ENCODE measurements at places on chromosomes 7 and 10. TPM values are rescaled to one million over a fixed set of nuclear protein-coding genes. Genes with fewer than 3 reads are reported as not detected.

GRCh38 chr7:135406918-135407317, 103.0 kb downstream of the CNOT4 start:
- DNase-seq = no peak

The INSYN2A gene
- not detected for total RNA-seq

DNA sequence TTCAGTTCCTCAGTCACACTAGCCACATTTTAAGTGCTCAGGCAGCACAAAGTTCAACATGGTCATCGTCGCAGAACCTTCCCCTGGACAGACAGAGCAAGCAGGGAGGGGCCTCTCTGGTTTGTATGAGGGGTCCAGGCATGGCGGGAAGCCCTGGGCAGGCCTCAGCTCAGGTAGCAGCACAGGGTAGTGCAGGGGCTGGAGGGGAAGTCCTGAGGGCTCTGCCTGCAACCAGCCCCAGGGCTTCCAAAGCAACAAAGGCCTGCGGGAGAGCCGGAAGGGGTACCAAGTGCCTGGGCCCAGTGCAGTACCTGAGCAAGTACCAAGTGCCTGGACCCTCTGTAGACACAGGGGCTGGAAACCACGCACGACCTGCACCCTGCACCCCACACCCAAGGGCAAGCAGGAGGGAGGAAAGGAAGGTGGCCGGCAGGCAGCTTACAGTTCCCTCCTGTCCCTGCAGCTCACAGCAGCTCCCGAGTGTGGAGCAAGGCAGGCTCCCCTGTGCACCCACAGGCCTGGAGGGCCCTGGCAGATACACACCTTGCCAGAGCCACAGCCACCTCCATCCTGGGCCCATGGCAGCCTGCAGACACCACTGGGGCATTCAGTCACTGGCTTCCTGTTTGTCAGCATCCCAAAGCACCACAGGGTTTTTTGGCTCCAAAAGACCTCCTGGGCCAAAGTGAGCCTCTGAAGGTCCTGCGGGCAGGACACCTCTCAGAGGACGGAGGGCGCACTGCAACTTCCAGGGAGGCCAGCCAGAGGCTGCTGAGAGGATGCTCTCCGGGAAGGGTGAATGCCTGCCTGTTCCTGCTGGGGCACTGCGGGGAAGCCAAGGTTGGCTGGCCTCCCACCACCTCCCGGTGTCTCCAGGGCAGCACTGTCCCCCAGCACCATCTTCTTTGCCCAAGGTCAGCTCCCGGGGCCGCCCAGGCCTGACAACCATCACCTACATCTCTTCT, 6.5 kb upstream of the RET start:
- DNase-seq = no peak

DNA sequence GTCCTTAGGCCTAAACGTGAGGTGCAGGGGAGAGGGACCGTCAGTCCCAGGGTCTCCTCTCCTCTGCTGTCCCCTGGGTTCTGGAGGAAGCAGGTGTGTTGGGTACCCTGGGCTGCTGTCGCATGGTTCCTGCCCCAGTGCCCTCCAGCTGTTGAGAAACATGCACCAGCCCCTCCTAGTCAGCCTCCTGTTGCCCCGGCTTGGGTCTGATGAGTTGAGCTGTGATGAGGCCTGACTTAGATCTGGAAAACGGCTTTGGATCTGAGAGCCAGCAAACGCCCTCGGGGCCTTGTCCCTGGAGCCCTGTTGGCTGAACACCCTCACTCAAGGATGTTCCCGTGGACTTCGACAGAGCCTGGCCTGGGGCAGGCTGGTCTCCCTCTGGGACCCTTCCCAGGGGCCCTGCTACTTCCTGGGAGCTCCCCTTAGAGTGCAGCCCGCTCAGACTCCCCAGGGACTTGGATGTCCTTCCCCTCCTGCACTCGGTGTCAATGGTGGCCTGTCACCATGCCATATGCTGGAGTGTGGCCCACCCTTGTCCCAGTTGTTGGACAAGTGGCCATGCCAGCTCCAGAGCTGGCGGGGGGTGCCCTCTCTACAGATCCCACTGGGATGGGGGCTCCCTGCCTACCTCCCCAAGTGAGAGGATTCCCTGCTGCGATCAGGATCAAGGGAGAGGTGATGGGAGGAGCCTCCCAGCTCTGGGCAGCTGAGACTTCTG, 12.3 kb downstream of the ZNF316 start:
- no peak for DNase-seq

DNA sequence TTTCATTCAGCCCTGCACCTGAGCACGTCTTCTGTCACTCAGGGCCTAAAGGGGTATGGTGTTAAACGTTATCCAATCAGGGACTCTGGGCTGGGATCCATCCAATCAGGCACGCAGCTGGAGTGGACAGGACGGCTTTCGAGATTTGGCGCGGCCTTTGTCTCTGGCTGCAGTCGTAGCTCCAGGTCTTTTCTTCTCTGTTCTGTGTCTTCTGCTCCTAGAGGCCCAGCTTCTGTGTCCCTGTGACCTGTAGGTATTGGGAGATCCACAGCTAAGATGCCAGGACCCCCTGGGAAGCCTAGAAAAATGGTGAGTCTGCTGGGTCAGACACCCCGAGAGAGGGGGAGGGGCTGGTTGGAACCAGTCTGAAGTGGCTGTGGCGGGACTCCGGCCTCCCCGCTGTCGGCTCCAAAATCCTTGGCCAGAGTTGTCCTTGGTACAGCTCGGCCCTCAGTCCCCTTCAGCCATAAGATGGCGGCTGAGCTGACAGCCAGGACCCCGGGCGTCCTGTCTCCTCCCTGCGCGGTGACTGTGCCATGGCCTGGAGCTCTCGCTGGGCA, 11.7 kb upstream of the ZNF680 start:
- no peak for DNase-seq

DNA sequence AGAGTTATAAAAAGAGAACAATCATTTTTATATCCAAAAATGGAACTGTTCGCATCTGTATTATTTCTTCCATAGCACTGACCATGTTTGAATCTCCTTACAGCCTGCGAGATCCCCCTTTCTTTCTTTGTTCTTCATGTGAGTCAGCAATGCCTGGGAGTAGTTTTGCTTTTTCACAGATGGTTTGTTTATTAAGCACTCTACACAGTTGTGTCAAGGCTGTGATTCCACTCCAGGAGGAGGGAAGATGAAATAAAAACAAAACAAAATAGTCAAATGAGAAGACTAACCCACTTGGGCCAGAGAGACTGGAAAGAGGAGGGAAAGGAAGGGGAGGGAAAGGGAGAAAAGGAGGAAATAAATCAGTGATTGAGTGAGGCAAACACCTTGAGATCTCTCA, 7.8 kb downstream of the LIPF start:
- no peak for DNase-seq

GRCh38 chr10:107497024-107497423, 332.5 kb upstream of the SORCS1 start:
- no peak for DNase-seq

DNA sequence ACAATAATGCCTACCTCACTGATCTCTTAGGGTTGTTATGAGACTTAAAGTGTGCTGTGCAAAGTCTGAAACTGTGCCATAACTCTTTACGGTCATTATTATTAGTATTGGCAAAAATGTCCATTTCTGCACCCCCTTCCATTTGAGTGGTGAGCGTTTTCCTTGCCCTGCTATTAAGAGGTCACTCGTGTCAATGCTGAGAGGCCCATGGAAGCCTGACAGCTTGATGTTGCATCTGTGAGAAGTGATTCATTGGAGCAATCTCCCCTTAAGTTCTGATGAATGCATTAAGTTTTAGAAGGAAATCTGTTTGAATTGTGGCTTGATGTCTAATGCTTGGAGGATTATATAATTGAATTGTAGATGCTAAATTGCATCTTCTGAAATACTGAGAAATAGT, 253.3 kb downstream of the FRMD4A start:
- DNase-seq = no peak

The HOXA4 gene
- total RNA-seq = 2.0 TPM

DNA sequence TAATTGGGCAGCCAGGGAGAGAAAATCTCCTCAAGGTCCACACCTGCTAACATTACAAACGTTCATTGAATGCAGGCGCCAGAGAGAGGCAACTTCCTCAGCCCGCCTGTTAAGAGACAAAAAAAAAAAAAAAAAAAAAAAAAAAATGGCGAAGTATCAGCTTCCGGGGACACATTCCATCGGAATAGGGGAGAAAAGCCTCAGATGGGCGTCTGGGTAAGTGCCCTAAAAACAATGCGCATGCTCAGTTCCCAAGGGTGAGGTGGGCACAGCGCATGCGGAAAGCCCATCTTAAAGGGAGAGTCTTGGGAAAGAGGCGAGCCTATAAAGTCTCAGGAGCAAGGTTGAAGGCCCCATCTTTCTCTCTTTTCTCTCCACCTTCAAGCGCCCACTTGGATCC, 1139.7 kb upstream of the CELF2 start:
- no peak for DNase-seq

The CYP26C1 gene
- total RNA-seq = 0.07 TPM

DNA sequence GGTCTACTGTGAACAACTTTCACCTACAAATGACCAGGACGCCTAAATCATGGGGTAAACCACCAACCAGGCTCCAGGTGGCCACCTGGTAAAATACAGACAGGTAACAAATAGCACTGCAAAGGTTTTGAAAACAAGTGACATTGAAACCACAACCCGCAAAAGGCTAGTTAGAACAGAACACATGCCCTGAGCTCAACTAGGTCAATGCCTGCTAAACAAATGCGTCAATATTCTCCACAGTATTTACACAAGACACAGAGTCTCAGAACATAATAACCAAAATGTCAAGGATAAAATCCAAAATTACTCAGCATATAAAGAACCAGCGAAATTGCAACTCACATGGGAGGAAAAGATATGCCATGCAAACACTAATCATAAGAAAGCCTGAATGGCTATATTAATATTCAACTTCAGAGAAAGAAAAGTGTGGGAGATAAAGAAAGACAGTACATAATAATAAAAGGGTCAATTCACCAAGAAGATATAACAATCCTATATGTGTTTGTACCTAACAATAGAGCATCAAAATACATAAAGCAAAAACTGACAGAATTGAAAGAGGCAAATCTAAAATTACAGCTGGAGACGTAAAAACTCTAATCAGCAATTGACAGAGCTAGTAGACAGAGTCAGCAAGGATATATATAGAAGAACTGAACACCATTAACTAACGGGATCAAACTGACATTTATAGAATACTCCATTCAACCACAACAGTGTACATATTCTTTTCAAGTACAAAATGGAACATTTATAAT, 47.6 kb downstream of the SMURF1 start:
- DNase-seq = no peak
